ENCODE measurements at places on chromosomes 2 and 18.

DNA sequence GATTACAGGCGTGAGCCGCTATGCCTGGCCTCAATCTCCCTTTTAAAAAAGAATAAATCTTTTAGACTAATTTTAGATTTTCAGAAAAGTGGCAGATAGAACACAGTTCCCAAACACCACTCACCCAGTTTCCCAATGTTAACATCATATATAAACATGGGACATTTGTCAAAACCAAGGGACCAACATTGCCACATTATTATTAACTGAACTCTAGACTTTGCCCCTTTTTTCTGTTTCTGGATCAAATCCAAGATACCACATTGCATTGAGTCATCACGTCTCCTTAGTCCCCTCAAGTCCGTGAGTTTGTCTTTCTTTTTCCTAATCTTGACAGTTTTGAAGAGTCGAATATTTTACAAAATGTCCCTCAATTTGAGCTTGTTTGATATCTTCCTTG, 2.4 kb downstream of the C2orf42 start:
- no peak for DNase-seq

GRCh38 chr2:203637471-203638167, 68.8 kb upstream of the CD28 start:
- no peak for DNase-seq

GRCh38 chr18:54296062-54296461, 26.7 kb downstream of the POLI start:
- no peak for DNase-seq

DNA sequence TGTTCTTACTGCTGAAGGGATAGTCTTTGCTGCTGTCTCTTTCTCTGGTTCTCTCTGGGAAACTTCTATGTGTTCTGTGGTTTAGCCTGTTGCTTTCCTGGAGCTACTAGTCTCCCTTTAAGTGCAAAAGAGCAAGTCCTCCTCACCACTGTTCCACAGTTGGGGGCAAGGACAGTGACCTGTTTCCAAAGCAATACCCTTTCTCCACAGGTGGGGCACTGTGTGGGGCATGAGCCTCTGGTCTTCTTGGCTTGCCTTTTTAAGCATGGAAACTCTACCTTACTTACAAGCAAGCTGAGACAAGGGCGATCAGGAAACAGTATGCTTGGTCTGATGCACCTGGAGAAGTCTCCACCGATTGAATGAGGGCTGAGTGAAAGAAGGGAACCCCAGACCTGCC, 156.7 kb downstream of the CPS1 start:
- DNase-seq = no peak

- no peak for DNase-seq
Observed at GRCh38 chr2:216920143-216920876, 60.4 kb upstream of the TNP1 start.

DNA sequence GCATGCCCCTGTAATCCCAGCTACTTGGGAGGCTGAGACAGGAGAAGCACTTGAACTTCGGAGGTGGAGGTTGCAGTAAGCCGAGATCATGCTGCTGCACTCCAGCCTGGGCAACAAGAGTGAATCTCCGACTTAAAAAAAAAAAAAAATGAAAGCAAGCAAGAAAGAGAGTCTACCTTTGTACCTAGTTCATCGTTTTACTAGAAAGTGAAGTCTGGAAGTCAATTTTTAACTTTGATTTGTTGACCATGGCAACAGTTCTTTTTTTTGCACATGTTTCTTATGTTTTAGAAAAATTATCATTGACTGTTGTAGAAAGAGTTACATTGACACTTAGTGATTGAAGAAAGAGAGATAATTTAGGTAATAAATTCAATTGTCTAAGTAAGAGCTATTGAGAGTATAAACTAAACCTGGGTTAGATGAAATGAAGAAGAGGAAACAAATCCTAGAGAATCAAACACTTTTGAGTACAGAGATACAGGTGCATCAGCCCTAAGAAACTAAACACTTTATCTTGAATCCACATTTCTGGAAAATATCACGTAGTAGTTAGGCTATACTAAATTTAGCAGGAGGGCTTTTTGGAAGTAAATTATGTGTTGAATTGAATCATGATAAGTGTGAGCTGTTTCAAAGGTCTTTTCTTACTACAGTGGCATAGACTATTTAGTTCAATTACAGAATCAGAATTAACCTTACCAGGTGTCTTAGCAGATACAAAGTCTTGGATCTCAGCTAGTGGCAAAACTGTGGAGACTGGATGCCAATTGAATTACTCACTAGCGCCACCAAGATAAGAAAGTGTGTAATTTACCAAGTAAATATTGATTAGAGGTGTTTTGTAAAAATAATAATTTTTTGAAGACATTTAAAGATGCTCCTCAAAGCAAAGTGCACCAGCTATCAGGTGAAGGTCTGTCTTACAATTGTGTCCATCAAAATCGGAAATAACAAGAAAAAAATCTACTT, 303.4 kb upstream of the NRXN1 start:
- no peak for DNase-seq

GRCh38 chr2:15701991-15702390, 110.3 kb downstream of the DDX1 start:
- DNase-seq = no peak

DNA sequence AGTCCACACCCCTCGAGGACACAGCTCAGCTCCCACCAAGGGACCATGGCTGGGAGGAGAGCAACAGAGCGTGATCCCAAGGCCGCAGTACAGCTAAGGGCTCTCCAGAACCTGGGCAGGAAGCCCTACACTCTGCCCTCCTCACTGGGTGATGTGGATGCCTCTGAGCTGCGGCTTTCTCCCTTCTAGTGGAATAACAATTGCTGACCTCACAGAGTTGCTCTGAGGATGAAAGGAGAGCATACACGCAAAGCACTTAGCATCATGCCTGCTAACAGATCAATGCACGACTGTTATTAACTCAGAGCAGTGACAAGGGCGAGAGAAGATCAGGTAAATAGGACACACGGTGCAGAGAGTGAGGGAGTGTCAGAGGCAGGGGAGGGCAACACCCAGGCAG, 74.2 kb downstream of the ZFP36L2 start:
- DNase-seq = no peak

DNA sequence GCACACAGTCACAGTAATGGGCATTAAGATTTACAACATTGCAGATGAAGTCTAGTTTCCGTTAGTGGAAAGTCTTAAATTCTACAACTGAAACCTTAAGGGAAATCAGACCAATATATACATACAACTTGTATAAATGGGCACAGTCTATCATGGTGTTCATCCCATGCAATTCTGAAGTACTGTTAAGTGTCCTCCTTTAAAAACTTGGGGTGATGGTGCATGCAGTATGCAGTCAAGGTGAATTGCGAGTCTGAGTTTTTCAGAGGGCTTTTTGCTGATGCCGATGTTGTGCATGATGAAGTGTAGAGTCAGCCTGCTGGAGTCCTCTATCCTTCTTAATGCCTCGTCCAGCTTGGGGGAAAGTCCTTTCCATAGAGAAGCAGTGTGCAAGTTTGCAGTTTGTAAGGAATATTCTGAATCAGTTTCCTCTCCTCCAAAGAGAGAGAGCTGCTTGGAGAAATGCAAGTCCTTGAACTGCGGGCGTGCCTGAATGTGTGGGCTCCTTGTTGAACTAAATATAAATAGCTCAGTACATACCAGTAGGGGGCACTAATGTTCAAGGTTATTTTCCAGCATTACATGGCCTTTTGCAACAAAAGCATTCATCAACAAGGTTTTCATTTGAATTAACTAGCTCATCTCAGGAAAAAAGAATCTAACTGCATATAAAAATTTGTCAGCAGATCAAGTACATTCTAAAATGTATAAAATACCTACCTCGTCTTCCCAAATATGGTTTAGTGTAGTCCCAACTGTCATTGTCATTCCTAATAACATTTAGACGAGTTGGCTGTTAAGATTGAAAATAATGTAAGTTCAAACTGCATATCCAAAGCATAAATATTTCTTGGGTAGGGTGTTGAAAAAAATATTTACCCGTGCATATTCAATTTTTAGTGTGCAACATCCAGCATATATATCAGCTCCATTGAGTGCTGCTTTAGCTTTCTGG, 21.3 kb downstream of the HNRNPLL start:
- DNase-seq = no peak

DNA sequence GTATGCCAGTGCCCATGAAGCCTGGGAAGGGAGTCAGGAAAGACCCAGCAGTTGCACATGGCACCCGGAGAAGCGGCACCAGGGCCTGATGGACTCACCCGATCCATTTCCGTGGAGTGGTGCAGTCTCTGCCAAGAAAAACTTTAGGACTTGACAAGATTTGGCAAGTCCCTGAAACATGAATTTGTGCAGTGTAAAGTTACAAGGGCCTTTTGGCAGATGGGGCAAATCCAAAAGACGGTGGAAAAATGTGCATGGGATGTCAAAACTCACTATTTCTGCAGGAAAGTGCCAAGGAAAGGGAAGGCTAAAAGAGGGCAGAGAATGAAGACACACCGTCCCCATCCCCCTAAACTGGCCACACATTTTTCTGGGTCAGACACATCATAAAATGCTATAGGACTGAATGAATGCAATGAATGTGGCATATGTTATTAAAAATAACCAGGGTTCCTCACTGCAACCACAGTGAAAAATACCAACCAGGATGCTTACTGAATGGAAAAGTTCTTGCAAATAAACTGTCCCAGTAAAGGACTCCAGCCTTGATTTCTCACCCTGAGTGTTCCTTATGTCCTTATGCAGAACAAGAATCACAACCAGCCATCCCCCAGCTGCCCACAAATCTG, 173.5 kb upstream of the SIX2 start:
- no peak for DNase-seq

GRCh38 chr2:138030459-138030858, 66.2 kb downstream of the HNMT start:
- DNase-seq = peak; percentile 2

- DNase-seq = no peak
Observed at GRCh38 chr2:74414881-74415761, 6.3 kb downstream of the C2orf81 start.

- DNase-seq = no peak
Observed at GRCh38 chr2:127411653-127412369, 6.4 kb upstream of the PROC start.

DNA sequence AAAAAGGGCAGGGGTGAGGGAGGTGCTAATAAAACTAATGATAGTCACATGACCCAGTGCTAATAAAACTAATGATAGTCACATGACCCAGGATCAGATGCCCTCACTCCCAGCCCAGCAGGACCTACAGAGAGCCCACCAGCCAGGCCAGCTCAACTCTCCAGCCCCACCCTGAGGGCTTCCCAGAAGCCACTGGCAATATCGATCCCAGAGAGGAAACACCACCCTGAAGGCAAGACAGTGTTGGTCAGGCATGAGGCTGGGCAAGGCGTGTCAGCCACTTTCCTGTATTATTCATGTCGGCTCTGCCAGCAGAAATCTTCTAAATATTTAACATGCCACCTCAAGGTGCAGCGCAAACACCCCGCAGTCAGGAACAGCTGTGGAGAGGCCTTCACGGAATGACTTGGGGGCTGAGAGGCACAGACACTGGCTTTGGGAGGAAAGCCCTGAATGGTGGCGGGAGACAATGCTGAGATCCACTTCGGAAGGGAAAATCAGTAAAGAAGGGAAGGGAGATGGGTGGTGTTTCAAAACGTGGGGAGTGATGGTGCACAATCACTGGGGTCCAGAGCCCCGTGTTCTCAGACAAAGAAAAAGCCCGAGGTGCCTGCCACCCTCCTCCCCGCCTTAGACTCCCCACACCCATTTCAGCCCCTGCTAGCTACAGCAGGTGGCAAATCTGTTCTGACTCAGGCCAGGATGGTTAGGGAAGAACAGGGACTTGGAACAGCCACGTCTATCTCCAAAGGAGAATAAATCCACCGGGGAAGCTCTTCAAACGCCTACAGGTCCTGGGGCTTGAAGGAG, 1.4 kb downstream of the REEP1 start:
- no peak for DNase-seq

GRCh38 chr2:108325756-108326155, 37.1 kb downstream of the SULT1C2 start:
- DNase-seq = no peak

GRCh38 chr2:73339201-73339600, 45.9 kb upstream of the EGR4 start:
- no peak for DNase-seq

DNA sequence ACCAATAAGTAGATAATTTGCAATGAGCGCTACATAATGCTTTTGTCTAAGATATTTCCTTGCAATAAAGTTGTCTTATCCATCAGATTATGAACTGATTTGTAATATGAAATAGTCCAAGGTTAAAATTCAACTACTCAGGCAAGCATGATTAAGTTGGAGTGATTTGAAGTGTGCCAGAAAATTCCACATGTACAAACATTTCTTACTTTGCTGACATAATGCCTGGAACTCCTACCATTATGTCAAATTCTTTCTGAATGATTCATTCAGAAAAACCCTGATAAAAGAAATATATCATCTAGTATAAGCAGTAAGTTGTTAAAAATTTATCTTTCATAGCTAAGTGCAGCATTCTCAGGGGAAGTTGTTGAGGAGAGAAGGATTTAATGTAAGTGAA, 87.3 kb downstream of the CBLN2 start:
- DNase-seq = no peak

- peak; percentile 84 for DNase-seq
Observed at GRCh38 chr2:85737481-85737880, 16.3 kb upstream of the ATOH8 start.

- no peak for DNase-seq
Observed at GRCh38 chr2:28606986-28607441, 111.2 kb downstream of the PLB1 start.

GRCh38 chr2:57296795-57297517, 749.6 kb upstream of the VRK2 start:
- peak; percentile 2 for DNase-seq

GRCh38 chr2:50343150-50343830, 688.6 kb downstream of the NRXN1 start:
- no peak for DNase-seq

GRCh38 chr18:22830511-22830910, 102.6 kb upstream of the RBBP8 start:
- no peak for DNase-seq

- peak; percentile 74 for DNase-seq
Observed at GRCh38 chr2:96891591-96892333, 21.9 kb upstream of the SEMA4C start.

- no peak for DNase-seq
Observed at GRCh38 chr18:29184654-29185053, 1007.7 kb upstream of the CDH2 start.

- DNase-seq = peak; percentile 45
Observed at GRCh38 chr2:36530983-36531354, 67.0 kb downstream of the FEZ2 start.

GRCh38 chr2:204487447-204488229, 57.6 kb upstream of the PARD3B start:
- no peak for DNase-seq
